ENCODE measurements at places on chromosomes 3 and 15. TPM values are rescaled to one million over a fixed set of nuclear protein-coding genes. Genes with fewer than 3 reads are reported as not detected.

The KLHDC8B gene
- total RNA-seq, result 22.9 TPM

The CFAP20DC gene
- 1.7 TPM for total RNA-seq

The FANCD2 gene
- 23.3 TPM for total RNA-seq

The PCYT1A gene
- total RNA-seq, result 76.3 TPM

The TM4SF18 gene
- not detected for total RNA-seq

The CHST2 gene
- 40.2 TPM for total RNA-seq

DNA sequence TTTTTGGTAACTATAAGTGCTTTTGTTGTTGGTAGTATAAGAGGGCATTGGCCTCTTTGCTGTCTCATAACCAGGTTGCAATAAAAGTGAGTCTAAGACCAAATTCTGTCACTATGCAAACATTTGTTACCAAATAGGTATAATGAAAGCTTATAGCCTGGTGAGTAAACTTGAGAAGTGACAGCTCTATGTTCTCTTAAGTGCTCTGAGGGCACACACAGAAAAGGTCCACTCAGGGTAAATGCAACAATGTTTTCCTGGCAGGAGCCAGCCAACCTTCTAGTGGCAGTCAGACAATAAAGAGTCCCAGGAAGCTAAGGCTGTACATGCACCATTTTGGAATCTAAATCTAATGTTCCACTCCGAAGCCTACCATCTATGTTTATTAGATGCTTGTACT, 262.1 kb upstream of the TGFBR2 start:
- no peak for DNase-seq

GRCh38 chr3:48426401-48426909, 3.4 kb downstream of the PLXNB1 start:
- no peak for DNase-seq

DNA sequence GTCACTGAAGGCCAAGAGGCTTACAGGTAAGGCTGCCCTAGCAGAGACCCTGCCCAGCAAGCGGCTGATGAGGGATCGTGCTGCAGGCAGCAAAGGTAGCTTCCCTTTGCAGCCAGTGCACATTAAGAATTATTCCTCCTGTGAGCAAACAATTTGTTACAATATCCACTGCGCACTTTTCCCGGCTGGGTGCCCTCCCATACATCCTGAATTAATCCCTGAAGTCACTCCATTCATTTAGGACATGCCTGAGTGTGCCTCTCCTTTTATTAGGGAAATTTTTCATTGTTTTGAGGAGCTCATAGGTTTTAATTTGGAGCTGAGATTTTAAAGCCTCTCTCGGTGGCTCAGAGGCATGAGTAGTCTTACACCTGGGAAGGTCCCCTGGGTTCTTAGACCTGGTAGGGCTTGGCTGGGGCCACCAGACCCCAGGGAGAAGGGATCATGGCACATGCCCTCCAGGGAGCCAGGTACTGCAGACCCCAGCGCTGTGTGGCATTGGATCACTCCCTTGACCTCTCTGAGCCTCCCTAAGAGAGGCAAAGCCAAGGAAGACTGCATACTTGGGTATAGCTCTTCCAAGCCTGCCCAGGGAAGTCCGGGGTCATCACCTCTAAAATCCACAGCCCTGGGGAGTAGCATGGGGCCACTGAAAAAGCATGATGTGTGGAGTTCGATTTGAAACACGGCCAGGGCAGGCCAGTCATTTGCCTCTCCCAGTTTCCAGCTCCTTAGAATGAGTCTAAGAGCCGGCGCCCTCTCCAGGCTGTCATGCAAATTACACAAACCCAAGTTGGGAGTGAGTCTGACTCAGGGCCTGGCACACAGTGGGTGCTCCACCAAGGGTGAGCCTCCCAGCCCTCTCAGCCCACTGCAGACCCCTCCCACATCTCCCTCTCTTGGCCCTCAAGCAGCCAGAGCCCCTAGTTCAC, 151.9 kb upstream of the LINGO1 start:
- peak; percentile 7 for DNase-seq

GRCh38 chr15:28921336-28921735, 35.6 kb downstream of the APBA2 start:
- no peak for DNase-seq

DNA sequence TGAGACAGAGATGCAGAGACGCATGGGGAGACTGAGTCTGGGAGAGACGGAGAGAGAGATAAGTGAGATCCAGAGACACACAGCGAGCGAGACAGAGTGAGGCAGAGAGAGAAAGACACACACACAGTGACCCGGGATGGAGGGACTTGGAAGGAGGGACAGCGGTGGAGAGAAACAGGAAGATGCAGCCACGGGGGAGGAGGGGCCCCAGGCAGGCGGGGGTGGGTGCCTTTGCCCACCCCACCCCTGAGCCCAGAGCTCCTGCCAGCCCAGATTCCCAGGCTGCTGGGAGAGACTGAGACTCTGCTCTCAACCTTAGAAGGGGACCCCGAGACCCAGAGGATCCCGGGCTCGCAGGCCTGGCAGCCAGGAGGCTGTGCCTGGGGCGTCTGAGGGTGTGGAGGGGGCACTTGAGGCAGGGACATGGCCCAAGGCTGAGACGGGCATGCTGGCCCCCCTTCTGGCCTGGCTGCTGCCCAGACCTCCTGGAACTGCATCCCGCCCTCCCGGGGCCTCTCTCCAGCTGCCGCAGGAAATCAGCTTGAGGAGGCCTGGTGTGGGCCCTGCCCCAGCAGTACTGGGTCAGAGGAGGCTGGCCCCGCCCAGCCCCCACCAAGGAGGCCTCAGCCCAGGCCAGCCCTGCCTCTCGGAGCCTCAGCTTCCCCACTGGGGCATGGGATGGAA, 18.1 kb downstream of the H1-8 start:
- DNase-seq, result peak; percentile 90

- no peak for DNase-seq
Observed at GRCh38 chr3:44186712-44187111, 55.0 kb upstream of the TOPAZ1 start.

GRCh38 chr3:136862617-136863322, 762 bp downstream of the NCK1 start:
- peak; percentile 77 for DNase-seq

GRCh38 chr3:185470323-185470722, 28.5 kb downstream of the TMEM41A start:
- no peak for DNase-seq

DNA sequence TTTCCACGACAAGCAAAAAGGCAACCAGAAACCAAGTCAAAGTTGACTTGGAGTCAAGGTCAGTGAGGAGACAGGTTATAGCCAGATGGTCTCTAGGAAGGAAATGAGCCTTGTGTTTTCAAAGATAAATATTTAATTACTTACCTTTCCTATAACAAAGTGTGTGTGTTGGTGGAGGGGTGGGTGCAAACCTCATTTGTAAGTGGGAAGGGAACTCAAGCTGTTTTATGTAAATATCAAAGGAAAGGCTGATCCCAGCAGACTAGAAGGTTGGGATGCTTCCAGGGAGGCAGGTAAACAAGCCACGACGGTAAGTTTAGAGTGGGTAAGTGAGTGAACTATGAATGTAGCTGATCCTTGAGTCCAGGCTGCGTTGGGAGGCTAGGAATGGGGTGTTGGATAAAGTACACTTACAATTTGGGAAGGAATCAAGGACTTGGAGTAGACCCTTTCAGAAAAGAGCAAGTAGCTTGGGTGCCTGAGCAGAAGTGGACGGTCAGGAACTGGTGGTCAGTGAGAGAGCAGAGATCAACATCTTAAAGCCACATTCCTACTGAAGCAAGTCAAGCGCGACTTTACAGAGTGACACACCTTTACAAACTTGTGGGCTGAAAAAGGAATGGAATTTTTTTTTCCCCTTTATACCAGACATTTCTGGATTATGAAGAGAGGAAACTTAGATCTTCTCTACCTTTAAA, 82.0 kb upstream of the TBL1XR1 start:
- no peak for DNase-seq

DNA sequence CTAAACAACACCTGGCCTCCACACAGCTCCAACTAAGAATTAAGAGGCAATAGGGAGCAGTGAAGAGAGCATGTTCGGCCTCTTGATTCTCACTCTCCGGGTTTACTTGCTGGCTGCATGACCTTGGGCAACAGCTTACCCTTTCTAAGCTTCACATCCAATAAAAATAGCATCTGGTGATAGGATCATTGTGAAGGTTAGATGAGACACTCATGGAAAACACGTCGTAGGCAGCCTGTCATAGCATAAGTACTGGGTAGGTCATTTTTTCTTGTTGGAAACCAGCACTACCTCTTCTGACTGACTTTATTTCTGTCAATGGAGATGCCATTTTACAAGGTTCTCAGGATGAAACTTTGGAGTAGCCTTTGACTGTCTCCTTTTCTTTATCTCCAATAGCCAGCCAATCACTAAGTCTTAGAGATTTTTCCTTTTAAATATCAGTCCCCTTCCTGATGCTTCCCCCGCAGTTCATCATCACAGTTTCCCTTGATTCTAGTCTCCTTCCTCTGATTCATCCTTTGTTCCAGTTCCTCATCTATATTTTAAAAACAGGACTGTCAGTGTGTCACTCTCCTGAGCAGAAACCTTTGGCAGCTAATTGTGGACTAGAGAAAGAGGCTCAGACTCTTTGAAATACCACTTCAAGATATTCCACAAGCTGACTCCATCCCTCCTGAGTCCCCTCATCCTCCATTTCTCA, 271.5 kb downstream of the SLC9A9 start:
- no peak for DNase-seq

DNA sequence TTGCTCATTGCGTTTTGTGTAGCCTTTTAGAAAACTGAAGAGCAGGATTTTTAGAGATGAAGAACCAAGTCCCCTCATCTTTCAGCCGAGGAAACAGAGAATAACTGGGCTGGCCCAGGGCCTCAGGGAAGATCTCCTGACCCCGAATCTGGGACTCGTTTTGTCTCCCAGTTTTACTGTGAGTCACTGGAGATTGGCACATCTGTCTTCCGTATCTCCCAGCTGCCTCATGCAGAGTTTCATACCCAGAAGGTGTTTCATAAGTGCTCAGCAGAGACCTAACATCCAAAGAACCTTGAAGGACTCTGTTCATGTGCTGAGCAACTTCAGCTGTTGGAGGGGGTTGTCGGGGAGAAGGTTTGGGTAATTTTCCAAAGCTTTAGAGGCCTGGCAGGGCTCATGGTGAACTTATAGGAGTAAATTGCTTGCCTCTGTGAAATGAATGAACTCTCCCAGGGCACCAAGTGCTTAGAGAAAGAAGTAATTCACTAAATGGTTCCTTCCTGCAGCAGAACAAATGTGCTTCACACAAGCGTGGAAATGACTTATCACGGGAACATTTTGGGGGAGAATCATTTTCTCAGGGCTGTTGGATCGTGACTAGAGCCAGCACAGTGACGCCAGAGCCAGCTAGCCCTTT, 121.4 kb downstream of the FAM43A start:
- peak; percentile 40 for DNase-seq

GRCh38 chr3:11290743-11291680, 18.8 kb downstream of the ATG7 start:
- peak; percentile 84 for DNase-seq

- no peak for DNase-seq
Observed at GRCh38 chr3:10528046-10528445, 22.7 kb upstream of the ATP2B2 start.

- DNase-seq, result no peak
Observed at GRCh38 chr15:37372064-37372463, 271.7 kb upstream of the MEIS2 start.

DNA sequence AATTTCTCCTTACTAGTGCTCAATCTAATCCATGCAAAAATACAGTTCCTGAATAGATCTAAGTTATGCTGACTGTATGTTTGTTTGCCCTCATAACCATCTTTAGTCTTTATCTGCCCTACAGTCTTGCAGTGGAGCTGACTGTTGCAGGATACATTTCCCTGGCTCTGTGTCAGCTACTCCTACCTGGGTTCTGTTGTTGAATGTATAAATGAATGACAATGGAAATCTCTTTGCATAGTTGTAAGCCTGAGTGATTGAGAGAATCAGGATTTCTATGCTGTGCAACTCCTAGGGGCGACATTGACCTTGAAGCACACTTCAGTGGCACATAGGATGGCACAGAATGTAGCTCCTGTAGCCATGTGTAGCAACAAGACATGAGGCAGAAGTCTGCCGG, 16.0 kb upstream of the ZBBX start:
- no peak for DNase-seq

GRCh38 chr3:198071602-198072287, 111.7 kb downstream of the LMLN start:
- DNase-seq, result peak; percentile 28

DNA sequence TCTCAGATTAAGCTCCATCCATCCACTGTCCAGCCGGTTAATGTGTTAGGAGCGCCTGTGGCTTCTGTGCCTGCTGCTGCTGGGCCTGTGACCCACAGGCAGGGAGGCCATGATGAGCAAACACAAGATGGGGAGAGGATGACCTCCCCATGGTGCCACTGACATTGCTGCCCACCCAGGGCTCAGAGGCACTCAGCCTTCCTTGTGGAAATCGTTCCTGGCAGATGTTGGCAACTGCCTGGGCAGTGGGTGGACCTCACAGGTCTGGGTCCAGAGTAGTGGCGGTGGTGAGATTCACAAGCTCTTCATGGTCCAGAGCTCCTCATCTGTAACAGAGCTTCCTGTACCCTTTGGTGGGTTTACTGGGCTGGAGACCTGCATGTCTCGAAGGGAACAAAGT, 38.6 kb downstream of the SCN5A start:
- no peak for DNase-seq

GRCh38 chr3:39189959-39190269, 2.5 kb downstream of the XIRP1 start:
- DNase-seq, result peak; percentile 72

- DNase-seq, result no peak
Observed at GRCh38 chr3:129311054-129311902, 32.6 kb downstream of the HMCES start.

GRCh38 chr3:138070006-138070405, 45.4 kb downstream of the DZIP1L start:
- no peak for DNase-seq

DNA sequence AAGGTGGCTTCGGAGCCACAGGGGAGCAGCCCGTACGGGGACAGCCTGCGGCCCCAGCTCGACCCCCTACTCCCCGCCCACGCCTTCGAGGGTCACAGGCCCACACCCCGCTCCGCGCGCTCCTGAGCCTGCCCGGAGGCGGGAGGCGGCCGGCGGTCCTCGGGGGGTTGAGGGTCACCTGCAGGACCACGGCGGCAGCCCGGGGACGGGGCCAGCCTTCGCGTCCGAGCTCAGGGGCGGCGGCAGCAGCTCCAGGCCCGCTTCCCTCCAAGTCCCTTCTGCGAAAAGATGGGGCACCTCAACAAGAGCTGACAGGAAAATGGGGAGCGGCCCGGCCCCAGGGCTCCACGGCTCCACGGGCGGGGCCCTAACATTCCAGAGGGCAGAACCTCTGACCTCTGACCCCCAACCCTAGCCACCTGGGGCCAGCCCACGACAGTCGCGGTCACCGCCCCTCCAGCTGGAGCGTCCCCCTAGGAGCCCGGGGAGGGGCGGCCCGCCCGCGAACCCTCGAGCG, 428 bp downstream of the LYSMD4 start:
- no peak for DNase-seq

All from fibroblast of villous mesenchyme (primary cell).